ENCODE measurements at places on chromosomes 12 and 14.
A peak's percentile ranks its signal among the peaks of the same experiment; 100 is the strongest.

GRCh38 chr14:67492538-67492937, 4.0 kb upstream of the TMEM229B start:
- DNase-seq: no peak

GRCh38 chr12:96152164-96152563, 42.0 kb upstream of the ELK3 start:
- DNase-seq: no peak

DNA sequence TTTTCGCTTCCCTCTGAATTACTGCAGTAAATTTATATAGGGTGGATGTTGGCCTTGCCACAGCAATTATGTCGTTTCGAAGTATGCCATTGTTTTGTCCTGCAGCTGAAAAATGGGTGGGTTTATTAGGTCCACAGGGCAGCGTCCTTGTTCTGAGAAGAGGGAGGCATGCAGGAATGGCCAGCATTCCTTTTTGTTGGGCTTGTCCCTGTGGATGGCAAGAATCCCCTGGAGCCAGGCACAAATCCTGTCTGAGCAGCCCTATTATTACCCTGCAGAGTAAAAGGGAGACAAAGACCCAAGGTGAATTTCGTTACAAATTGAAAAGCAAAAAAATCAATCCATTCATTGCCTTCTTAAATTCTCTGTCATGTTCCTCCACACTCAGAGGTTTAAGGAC, 88.1 kb downstream of the CHST11 start:
- DNase-seq: no peak

DNA sequence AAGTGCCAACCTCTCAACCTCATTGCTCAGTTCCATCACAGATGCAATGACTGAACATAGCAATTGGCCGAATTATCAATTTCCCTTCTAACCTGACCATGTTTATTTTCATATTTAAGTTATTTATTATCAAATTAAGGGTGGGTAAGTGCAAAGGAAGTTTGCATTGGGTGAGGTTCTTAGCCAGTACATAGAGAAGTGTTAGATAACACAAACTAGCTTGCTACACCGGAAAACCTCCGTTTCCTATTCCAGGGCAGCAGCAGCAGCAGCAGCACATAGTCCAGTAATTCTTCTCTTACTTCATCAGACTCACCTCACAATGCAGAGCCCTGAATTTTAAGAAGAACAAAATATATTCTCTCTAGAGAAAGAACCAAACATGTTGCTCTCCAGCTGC, 200.5 kb upstream of the OR4E1 start:
- DNase-seq: no peak

- DNase-seq: no peak
These were observed 108.2 kb downstream of the SYNE2 start for GRCh38 chr14:63960926-63961567.

GRCh38 chr14:76719666-76720065, 41.6 kb upstream of the VASH1 start:
- no peak for DNase-seq

DNA sequence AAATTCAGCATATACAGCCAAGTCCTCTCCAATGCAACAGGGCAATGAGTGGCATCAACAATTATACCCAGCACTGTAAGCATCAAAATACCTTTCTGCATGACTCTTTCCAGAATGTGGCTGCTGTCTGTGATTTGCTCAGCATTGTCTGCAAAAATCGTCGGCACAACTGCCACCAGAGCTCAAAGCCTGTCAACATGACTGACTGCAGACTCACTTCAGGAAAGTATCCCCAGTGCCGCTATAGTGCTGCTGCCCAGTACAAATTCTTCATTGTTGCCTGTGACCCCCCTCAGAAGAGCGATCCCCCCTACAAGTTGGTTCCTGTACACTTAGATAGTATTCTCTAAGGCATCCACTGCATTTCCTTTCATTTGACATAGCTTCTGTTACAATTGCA, 735 bp downstream of the RNASE6 start:
- DNase-seq: no peak

DNA sequence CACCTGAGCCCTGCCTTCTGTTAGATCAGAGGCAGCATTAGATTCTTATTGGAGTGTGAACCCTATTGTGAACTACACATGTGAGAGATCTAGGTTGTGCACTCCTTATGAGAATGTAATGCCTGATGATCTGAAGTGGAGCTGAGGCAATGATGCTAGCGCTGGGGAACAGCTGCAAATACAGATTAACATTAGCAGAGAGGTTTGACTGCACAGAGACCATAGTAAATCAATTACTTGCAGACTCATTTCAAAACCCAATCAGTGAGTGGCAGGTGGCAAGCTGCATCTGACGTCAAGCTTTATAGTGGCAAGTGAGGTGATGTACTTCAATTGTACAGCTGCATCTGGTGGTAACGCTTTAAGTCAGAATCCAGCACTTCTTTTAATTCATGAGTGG, 141.6 kb downstream of the GPHN start:
- DNase-seq: no peak

DNA sequence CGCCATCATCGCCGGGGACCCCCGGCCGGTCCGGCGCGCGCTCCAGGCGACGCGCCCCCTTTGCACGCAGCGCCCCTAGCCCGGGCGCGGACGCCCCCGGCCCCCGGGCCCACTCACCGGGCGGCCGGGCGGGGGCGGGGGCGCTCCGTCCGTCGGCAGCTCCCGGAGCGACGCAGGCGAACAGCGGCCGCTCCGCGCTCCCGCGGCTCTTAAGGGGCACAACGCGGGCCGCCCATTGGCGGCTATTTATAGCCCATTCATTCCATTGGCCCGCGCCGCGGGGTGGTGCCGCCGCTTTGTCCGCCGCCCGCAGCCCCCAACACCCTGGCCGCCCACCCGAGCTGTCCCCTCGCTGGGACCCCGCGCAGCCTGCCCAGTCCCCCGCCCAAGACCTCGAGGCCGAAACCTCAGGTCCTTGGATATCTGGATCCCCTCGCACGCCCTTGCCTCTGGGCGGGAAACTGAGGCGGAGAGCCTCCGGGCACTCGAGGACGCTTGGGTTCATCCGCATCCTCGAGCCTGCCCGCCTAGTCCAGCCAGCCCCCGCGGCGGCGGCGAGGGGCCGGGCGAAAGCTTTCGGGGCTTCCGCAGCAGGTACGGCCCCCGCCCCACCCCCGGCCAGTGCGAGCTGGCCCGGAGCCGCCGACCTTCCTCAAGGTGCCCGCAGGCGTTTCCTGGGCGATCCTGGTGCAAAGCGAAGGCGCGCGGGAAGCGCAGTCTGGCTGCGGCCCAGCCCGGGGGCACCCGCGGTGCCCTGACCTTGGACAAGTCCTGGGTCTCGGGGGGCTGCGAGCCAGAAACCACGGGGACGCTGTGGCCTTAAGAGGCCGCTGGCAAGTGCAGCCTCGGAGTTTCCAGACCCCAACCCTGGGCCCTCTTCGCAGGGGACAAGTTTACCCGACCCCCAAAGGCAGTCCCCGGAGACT, at the start of gene CKB:
Gene CKB (minus strand): TSS at position 182 of the 926 bp plus-strand sequence. CDS start 337 bp downstream, outside the sequence.
- no peak for DNase-seq

DNA sequence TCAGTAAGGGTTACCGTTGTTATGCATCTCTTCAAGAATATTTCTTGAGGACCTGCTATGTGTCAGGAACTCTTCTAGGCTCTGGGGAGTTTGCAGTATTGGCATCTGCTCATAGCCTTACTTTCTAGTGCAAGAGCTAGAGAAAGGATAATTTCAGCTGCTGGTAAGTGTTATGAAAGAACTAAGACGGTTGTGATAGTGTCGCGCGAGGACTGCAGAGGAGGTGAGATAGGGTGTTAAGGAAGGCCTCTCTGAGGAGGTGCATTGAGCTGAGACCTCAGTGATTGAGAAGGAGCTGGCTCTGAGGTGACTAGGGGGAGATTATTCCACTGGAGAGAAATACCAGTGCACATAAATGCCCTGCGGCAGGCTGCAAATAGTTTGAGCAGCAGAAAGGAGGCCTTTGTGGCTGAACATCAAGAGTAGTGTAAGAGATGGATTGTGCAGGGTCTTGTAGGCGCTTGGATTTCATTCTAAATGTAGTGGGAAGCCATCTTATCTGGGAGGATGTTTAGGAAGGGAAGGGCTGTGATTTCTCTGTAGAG, 824 bp downstream of the DDX55 start:
- no peak for DNase-seq

DNA sequence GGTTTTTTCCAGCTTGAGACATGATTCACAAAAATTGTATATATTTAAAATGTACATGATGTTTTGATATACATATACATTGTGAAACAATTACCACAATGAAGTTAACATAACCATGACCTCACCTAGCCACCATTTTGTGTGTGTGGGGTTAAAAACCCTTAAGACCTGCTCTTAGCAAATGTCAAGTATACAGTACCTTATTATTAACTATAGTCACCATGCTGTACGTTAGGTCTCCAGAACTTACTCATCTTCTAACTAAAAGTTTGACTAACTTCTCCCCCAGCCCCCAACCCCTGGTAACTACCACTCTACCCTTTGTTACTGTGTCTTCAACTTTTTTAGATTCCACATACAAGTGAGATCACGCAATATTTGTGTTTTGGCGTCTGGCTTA, 52.6 kb downstream of the EIF2S3B start:
- no peak for DNase-seq

- peak; percentile 59 for DNase-seq
These were observed 19.6 kb downstream of the POMT2 start for GRCh38 chr14:77301103-77301502.

DNA sequence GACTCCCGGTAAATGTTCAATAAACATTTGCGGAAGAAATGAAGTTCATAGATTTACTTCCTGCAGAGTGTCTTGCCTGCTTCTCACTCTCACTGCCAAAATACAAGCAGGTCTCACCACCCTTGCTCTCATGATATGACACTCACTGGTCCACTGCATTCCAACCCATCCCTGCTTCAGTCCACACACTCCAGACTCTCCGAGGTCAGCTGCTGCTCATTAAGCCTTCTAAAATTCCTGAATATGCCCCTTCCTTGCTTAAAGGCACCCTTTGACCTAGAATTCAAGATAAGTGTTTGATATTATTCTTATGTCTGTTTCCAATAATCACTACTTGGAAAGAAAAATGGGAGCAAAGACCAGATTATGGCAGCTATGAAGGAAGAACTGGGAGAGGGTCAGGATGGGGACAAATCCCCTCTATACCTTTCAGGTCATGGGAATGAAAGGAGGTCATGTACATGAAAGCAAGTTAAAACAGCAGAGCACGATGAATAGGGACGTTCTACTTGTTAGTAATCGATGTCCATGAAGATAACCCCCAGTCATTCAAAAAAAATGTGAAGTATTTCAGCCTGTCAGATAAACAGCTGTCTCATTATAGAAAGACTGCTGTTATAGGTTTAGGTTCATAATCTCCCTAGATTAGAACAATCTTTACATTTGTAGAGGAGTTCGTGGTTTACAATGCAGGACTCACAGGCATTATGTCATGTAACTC, 10.5 kb upstream of the NID2 start:
- DNase-seq: no peak

- DNase-seq: no peak
These were observed 188.6 kb downstream of the ALG10 start for GRCh38 chr12:34210689-34211530.

DNA sequence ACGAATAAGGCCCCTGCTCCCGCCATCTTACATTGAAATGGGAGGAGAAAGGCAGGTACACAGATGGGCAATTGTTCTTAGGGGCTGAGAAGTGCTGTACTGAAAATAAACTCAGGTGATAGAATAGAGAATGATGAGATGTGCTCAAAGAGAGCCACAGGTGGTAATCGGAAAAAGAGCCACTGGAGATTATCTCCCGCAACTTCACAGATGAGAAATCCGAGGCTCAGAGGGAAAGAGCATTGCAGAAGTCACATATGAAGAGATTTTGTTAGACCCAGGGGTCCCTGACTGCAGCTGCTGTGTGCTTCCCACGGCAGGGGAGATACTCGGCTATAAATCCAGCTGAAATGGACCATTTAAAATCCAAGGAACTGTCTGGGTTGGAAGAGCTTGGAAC, 73.7 kb downstream of the PRIMA1 start:
- no peak for DNase-seq

GRCh38 chr14:87161502-87161901, 831.5 kb downstream of the GALC start:
- no peak for DNase-seq

DNA sequence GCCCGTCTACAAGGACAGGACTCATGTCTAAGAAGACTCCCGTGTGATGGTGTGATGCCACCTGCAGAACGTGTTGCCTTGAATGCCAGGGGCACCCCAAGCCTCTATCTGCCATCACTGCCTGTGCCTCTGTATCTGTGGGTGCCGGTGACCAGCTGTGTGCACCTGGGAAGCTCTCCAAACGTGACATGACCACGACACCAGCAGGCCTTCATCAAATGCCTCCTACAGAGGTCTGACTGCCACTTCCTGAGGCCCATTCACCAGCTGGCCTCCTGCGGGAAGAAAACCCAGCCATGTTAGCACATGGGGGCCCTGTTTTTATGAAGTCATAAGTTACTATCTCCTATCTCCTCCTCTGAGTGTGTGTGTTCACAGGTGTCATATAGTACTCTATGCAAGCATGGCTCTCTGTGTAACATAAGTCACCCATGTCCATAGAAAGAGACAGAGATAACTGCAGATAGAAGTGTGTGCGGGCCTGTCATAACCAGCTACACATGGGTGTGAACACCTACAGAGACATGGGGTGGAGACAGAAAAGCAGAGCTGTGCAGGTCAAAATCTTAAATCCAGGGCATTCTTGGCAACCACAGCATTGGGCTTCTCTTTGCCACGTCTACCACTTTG, 18.3 kb upstream of the SERPINA4 start:
- DNase-seq: no peak

DNA sequence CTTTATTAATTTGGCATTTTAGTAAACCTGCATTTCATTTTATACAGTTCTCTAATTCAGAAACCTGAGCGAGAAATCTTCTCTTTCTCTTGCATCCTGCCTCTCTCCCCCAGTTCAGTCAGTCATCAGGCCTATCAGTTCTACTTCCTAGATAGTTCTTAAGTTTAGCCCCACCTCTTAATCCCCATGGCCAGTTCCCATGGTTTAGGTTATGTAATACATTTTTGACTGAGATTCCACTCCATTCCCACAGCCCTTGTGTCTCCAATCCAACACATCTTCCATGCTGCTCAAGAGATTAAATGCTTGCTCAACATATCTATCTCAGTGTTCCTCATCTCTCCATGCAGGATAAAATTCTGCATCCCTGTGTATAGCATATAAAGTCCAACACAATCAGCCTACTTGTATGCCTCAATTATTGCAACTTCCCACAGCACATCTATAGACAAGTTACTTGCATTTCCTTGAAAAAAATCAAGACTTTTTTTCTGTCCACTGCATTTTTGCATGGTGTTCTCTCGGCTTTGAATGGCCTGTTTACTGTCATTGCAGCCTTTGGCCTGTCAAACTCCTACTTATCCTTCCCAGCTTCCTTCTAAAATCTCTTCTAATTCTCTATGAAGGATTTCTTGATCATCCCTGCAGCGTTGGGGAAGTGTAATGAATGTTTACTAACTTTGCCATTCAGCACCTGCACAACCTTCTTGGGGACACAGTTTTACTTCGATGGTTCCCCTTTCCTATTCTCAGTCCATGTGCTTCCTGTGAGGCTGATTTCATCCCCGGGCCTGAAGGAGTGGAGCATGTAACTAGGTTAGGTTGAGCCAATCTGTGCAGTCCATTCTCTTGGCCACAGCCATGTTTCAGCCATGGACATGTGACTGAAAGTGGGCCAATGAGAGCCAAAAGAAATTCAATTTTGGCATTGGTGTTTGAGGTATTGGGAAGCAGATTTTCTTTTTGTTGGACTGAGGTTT, 80.8 kb downstream of the DACT1 start:
- no peak for DNase-seq
